Activated gamma-delta T cell treated with anti-CD3 and anti-CD28 coated beads, Interleukin-2, amount 50 U/mL, for 16 hours (primary cell): ENCODE measurements at places on chromosomes 4 and X.

DNA sequence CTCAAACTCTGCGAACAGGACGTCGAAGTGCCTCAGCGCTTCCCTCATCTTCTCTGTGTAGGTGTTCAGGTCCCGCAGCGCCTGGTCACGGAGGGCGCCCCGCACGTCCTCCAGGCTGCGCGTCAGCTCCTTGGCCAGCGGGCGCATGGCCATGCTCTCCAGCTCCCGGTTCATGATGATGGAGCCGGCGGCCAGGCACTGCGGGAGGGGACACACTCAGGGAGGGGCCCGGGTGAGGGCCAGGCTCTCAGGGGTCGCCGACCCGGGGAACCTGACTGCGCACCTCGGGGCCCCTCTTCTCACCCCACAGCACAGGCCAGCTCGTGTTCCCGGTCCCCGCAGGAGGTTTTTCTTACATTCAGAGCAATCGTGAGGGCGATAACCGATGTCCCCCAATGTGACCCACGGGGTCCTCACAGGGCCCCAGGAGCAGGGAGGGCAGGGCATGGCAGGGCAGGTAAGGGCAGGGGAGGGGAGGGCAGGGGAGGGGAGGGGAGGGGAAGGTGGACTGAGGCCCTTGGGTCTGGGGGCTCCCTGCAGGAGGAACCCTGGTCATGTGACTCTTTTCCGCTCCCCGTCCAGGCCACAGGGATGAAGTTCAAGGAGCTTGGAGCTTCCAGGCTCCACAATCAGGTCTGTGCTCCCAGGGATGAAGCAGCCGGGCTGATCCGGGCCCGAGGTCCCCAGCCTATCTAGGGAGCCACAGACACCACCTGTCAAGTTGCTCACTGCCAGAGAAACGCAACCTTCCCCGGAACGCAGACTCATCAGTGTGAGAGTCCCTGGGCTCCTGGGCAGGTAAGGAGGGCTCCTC is 77.8 kb upstream of the MXD4 start:
- DNase-seq: no peak

- DNase-seq: no peak
Observed at GRCh38 chr4:99100876-99101275, 12.3 kb upstream of the ADH5 start.

DNA sequence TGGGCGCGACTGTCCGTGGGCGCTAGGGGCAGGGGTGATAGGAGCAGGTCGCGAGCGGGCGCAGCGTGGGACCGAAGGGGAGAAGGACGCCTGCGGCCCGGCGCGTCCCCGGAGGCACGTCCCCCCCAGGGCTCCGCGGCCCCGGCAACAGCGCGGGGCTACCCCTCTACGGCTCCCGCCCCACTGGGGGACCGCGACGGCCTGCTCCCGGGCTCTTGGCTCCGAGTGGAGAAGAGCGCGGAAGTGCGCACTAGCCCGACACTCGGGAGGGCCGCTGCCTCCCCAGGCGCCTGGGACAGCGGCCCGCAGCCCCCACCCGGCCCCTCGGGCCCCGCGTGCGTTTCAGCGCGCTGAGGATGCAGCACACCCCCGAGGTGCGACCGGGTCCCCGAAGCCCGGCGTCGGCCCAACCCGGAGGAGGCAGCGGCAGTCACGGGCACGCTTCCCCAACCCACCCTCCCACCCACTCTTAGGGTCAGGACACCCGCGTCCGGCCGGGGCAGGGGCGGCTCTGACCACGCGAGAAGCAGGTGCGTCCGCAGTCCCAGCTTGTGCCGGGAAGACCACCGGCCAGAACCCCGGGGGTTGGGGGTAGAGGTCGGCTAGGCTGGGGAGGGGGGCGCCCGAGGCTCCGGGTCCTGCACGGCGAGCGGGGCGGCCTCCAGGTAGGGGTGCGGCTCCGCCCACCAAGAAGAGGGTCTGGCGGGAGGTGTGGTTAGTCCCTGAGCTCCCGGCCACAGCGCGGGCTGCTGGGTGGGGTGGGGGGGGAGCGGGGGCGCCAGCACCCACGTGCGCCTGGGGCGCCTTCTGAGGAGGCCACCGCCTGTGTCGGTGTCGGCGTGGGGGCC is 18.5 kb upstream of the NAT8L start:
- no peak for DNase-seq

DNA sequence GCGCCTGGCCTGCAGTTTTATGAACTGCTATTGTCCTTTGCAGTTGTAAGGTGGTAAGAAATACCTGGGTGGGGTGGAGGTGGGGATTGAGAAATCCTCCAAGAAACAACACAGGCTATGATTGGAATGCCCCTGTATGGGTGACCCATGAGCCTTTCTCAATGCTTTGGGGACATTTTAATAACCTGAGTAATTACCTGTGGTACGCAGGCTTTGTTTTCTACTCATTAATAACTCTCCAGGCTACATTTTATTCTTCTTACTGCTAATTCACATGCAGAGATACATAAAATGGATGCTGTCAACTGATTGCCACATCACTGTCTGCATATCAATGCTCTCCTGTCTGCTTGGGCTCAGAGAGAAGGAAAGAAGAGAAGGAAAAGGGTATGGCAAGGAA is 41.8 kb downstream of the PHEX start:
- no peak for DNase-seq

GRCh38 chr4:38570647-38571276 is 93.2 kb upstream of the KLF3 start:
- DNase-seq: no peak

- DNase-seq: no peak
Observed at GRCh38 chrX:109848461-109849050, 115.5 kb upstream of the ACSL4 start.

GRCh38 chr4:48337731-48338130 is 3.6 kb upstream of the SLAIN2 start:
- no peak for DNase-seq
